ENCODE measurements at places on chromosomes 2 and 18.

DNA sequence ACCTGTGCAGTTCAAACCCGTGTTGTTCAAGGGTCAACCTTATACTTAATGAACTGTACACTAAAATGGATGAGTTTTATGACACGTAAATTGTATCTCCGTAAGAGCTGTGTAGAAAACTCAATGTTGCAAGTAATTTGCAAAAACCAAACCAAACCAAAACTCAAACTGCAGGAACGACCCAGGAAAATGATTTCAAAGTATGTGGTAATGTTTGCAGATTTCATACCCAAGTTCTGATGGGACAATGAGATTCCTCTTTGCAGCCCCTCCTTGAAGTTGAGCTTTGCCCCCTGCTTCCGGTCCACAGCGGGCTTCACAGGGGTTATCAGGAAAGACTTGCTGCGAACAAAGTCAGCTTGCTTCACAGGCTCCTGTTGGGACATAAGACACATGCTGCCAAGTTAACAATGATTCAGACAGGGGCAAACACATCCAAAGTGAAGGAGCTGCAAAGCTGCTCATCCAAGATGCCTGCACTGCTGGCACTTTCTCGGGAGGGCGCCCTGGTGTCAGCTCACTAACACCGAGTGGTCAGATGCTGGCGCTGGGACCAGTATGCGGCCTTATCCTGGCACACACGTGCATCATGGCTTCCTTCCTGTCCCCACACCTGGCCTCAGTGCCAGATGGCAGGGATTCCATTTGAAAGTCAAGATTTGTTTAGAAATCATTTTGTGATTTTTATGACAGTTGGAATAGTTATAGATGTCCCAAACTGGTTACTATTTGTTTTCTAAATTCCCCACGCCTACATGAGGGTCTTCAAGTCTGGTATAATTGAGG, 65.2 kb upstream of the MGAT4A start:
- no peak for DNase-seq

- DNase-seq: no peak
Observed at GRCh38 chr2:110770959-110771431, 38.6 kb downstream of the ACOXL start.

GRCh38 chr18:77147418-77147852, 14.9 kb upstream of the MBP start:
- no peak for DNase-seq

DNA sequence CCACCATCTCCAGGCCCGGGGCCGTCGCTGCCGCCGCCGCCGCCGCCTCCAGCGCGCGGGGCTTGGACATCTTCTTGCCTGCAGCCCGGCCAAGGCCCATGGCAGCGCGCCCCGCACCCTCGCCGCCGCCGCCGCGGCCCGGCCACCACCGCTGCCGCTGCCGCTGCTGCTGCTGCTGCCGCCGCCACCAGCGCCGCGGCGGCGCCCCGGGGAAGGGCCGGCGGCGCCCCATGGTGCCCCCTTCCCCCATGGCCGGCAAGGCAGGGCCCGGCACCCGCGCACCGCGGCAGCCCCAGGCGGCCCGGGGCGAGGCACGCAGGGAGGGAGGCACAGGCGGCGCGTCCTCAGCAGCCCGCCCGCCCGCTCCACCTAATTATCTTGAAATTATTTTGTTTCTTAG, 3057.4 kb downstream of the RPIA start:
- DNase-seq: no peak

DNA sequence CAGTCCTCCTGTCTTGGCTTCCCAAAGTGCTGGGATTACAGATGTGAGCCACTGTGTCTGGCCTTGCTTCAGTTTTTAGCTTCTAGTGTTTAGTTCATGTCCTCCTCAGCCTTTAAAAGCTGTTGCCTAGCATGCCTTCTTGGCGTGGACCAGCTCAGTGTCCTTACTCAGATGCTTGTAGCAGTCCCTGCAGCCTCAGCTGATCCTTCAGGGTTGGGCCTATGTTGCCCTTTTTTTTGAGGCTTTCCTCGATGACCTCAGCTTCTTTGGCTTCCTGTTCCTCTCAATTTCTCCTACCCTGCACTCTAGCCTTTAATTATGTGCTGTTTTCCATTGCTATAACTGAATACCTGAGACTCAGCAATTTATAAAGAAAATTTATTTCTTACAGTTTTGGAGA, 57.7 kb downstream of the TANC1 start:
- DNase-seq: no peak

DNA sequence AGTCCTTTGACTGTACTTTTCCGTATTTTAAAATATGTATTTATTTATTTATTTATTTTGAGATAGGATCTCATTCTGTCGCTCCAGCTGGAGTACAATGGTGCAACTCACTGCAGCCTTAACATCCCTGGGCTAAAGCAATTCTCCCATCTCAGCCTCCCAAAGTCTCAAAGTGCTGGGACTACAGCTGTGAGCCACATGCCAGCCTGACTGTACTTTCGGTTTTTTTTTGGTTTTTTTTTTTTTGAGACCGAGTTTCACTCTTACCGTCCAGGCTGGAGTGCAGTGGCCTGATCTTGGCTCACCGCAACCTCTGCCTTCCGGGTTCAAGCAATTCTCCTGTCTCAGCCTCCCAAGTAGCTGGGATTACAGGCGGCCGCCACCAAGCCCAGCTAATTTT, 28.9 kb upstream of the CCNYL1 start:
- no peak for DNase-seq

DNA sequence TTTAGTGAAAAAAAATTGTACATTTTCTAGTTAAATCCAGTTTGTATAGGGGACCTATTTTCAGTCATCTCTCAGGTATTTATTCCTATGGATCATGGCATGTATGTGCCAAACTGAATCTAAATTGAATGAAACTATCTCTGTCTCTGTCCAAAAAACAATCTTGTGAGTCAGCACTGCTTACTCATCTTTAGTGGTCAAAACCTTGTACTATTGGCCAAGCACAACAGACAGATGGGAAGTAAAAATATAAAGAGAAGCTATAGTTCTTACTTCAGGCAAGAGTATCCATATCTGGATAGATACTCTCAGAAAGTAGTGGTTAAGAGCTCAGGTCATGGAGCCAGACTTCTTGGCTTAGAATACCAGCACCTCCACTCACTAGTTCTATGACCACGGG, 76.0 kb upstream of the KLHL14 start:
- DNase-seq: no peak

DNA sequence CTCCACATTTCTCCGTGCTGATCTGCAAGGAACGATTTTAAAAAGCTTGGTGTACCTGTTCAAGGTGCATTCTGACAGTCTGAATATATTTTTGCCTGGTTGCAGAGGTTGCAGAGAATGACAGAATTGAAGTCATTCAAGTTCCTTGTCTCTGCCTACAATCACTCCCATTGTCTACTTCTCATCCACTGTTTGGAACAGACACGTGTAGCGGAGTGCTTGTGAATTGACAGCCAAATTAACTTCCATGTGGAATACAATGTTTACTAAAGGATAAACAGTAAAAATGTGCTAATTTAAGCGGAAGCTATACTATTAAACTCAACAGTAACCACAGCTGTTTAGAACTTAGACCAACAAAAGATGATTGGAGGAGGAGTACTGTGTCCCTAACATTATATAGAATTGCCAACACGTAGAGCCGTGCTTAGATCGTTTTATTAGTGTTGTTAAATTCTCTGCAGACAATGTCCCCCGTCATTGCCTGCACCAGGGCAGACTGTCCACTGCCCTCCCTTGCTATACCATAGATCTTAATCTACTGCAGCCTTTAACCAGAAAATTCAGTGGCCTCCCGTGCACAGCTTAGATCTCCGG, 87.3 kb upstream of the ZCCHC2 start:
- no peak for DNase-seq

- no peak for DNase-seq
Observed at GRCh38 chr2:25700221-25700660, 26.9 kb upstream of the DTNB start.

- DNase-seq: no peak
Observed at GRCh38 chr2:98605076-98605475, 3.2 kb downstream of the COA5 start.

DNA sequence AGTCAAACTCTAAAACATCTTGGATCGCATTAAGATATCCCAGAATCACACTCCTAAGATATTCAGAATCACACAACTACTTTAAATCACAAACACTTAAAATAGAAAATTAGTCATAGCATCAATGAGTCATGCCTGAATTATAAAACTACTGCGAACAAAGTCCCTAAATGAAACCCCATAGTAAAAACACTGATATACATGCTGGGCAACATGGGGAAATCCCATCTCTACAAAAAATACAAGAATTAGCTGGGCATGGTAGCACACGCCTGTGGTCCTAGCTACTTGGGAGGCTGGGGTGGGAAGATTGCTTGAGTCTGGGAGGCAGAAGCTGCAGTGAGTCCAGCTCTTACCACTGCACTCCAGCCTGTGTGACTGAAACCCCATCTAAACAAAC, 101.7 kb downstream of the COBLL1 start:
- no peak for DNase-seq

- DNase-seq: no peak
Observed at GRCh38 chr2:144377914-144378313, 142.0 kb downstream of the ZEB2 start.

GRCh38 chr18:28078849-28079248, 98.1 kb downstream of the CDH2 start:
- DNase-seq: no peak

GRCh38 chr2:165584126-165584654, 114.7 kb downstream of the CSRNP3 start:
- DNase-seq: no peak

GRCh38 chr2:240624950-240625621, at the start of gene GPR35:
TSS of gene GPR35 (plus strand) at chr2:240625480. CDS start at chr2:240629953, 4,473 bp downstream.
- DNase-seq: peak; percentile 47

DNA sequence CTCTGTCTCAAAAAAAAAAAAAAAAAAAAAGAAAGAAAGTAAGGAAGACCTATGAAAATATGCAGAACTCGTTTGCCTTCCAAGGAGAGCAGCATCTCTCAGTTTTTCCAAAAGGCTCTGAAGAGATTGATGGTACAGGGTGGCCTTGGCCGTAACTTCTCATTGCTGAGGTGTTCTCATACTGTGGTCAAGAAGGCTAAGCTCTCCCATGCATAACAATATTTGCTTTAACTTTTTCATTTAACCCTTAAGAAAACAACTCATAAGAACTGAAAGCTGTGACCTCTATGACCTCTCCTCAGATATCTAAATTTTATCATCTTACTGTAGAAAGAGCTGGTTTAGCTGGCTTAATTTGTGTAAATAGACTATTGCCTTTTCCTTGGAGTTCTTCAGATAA, 37.1 kb upstream of the GATA6 start:
- DNase-seq: no peak

DNA sequence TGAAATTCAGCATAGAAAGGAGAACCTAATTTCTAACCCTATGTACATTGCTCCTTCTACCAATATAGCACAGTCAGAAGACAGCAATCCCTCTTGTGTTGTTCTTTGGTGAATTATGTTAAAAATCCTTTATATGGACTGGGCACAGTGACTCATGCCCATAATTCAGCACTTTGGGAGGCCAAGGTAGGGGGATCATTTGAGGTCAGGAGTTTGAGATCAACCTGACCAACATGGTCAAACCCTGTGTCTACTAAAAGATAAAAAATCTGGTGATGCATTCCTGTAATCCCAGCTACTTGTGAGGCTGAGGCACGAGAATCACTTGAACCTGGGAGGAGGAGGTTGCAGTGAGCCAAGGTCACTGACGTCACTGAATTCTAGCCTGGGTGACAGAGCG, 195.6 kb downstream of the TMX3 start:
- no peak for DNase-seq

DNA sequence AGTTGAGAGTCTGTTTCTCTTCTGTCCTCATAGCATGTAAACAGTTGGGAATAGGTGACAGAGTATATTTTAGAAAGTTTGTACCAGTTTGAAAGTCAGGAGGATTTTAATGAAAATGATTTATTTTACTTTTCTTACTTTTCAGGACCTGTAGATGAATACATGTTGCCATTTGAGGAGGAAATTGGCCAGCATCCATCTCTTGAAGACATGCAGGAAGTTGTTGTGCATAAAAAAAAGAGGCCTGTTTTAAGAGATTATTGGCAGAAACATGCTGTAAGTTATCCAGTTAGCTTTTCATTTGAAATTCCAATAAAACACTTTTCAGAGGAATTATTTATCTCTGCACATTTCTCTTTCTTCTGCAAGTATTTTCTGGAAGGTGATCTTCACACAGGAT, 81.1 kb downstream of the ACVR2A start:
- no peak for DNase-seq

- DNase-seq: no peak
Observed at GRCh38 chr18:75884728-75885127, 457.2 kb upstream of the SMIM21 start.

DNA sequence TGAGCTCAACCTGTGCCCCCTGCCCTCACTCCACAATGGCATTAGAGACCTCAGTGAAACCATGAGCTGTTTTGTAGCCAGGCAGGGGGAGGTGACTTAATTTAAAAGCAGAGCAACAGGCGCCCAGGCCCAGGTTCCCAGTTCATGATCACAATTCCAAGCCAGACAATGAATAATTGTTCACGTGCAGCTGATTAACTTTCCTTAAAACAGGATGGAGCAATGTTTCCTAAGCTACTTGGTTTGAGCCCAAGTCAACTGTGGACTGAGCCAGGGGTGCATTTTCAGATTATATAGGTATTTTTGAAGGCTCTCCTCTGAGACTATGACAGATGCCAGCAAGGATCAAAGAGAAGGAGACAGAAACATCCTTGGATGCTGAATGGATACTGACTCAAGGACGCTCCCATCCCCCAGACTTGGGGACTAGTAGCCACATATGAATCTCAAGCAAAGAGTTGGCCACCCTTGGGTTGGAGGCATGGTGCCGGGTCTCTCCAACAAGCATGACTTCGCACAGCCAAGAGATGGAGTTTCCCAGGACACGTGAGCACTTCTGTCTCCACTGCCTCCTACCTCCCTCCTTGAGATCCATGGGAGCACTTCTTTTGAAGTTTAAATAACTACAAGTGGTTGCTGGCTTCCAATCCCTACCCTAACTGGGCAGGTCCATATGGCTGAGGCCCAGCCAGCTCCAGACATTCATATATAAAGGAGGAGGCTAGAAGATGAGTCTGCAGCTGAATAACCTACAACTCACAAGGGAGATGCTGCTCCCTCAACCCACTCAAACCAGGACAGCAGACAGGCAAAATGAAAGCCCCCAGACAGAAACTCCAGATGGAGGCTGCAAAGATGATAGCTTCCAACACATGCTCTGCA, 12.7 kb downstream of the SMAD7 start:
- DNase-seq: no peak

DNA sequence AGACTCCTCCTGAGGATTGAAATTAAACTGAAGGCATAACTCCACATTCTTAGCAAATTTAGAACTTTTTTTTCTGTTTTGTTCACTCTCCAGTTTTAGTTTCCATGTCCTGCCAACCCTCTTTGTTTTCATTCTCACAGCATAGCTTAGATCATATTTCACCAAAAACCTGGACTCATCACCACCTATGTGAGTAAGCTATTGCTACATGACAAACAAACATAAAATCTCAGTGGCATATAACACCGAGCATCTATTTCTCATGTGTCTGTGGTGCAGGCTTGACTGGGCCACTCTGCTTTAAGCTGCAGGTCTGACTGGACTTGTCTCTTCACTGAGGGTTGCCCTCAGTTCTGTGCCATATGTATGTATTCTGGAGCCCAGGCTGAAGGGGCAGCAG, 385.2 kb downstream of the ARHGAP15 start:
- no peak for DNase-seq

All from stimulated activated CD8-positive, alpha-beta memory T cell treated with anti-CD3 and anti-CD28 coated beads, Interleukin-2, amount 100 ng/mL, for 1 hour (primary cell).